Fibroblast of skin of abdomen (primary cell): ENCODE measurements at places on chromosomes 5 and 9.
A peak's percentile ranks its signal among the peaks of the same experiment; 100 is the strongest.

DNA sequence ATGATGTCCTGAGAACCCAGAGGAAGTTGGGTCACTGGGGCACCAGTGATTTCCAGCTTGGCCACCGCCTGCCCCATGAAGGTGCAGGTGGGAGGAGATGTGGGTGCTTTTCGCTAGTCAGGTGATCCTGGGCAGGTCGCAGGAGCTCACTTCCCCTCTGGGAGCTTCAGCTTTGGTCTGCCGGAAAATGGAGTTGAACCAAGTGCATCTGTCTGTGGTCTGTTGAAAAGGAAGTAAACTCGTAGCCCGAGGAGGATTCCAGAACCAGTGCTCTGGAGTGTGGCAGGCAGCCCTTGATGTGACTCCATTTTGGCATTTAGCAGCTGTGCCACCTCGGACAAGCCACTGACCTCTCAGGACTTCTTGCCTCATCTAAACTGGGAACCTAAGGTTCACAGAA, 81.8 kb upstream of the HRH2 start:
- no peak for DNase-seq

GRCh38 chr9:71928806-71929205, 17.4 kb downstream of the C9orf85 start:
- peak; percentile 43 for DNase-seq

GRCh38 chr5:176166427-176166826, 71.8 kb upstream of the SIMC1 start:
- peak; percentile 25 for DNase-seq

- no peak for DNase-seq
These were observed 66.2 kb downstream of the WNK2 start for GRCh38 chr9:93250185-93250584.

GRCh38 chr9:278651-279050, 64.0 kb downstream of the DOCK8 start:
- DNase-seq: no peak

DNA sequence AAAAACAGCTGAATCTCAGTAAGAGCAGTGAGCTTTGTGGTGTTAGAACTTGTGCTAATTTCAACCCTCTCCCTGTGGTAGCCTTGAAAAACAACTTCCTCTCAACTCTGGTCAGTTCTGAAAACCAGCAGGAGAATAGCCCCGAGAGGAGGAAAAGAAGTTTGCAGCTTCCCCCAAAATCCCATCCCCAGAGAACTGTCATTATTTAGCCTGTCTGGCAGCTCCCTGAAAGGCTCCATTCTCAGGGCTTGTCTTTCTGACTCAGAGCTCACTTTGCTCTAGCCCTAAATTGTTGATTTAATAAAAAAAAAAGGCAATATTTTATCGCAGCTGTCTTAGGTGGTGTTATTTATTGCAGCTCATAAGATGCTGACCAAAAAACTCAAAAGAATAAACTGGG, 11.4 kb upstream of the SLC45A2 start:
- DNase-seq: peak; percentile 40

- DNase-seq: peak; percentile 70
These were observed 21.3 kb upstream of the NDST1 start for GRCh38 chr5:150486402-150487198.

DNA sequence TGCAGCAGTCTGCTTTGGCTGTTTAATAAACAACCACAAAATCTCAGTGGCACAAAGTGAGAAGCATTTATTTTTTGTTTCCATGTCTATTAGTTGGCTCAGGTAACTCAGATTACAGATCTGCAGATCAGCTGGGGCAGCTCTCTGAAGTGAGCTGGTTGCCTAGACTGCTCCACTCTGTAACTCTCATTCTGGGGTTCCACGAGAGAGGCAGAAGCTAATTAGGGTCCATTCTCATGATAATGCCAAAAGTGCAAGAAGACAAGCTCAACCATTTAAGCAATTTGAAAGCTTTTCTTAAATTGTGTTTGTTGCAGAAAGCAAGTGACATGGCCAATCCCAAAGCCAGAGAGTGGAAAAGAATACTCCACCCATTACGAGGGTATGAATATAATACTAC, 13.2 kb downstream of the MEIKIN start:
- DNase-seq: no peak

GRCh38 chr5:74762599-74762998, 4.3 kb downstream of the GFM2 start:
- DNase-seq: peak; percentile 60

- DNase-seq: no peak
These were observed 176.1 kb upstream of the MVB12B start for GRCh38 chr9:126150411-126151030.

GRCh38 chr9:108844391-108844790, 11.4 kb downstream of the ACTL7B start:
- DNase-seq: no peak

GRCh38 chr5:24496268-24496667, 148.5 kb downstream of the CDH10 start:
- no peak for DNase-seq

DNA sequence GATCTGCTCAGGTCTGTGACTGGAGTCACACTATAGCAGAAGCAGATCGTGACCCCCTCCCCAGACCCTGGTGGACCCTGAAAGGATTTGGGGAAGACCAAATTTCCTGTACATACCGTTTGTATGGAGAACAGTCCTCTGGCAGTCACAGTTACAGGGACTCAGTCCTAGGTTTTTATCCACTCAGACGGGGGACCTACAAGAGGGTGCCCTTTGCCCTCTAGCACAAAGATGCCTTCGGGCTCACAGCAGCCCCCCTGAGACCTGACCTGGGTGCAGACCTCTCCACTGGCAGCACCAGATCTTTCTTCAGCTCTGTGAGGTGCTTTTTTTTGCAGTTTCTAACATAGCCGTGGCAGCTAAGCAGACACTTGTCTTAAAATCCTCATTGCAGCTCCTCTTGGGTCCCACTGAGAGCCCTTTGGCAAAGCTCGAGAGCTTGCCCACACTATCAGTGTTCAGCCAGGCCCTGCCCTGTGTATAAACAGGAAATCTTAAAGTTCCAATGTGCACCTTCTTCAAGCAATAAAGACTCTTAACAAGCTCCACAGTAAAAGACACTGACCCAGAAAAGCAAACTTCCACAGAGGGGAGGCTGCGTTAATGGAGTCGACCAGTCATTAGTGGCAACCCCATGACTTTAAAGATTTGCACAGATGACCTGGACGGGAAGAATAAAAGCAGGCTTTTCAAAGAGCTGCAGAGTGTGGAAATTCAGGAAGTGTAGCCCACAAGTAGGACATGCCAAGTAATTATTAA, 71.8 kb upstream of the LHFPL2 start:
- DNase-seq: no peak

DNA sequence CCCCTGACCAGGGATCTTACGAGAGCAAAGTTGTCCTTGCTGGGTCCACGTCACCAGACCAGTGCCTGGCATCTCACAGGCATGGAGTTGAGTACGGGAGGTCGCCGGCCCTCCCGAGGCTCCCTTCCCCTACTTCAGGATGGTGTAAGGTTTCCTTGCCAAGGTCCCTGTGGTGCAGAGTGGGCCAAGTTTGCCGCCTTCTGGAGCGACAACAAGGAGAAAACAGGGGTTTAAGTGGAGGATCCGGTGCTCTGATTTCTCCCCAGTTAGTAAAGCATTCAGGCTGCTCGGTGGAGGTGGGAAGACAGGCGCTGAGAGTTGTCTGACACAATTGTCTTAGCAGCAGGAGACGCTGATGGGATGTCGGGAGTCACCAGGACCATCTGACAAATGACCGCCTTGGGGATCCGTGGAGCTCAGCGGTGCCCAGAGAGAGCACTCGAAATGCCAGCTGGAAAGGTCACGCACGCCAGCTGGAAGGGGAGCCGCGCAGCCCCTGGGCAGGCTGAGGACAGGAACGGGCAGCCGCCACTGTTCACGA, 37.3 kb downstream of the ADAMTS2 start:
- no peak for DNase-seq

GRCh38 chr9:127770905-127771569, 7.4 kb downstream of the SH2D3C start:
- peak; percentile 97 for DNase-seq

DNA sequence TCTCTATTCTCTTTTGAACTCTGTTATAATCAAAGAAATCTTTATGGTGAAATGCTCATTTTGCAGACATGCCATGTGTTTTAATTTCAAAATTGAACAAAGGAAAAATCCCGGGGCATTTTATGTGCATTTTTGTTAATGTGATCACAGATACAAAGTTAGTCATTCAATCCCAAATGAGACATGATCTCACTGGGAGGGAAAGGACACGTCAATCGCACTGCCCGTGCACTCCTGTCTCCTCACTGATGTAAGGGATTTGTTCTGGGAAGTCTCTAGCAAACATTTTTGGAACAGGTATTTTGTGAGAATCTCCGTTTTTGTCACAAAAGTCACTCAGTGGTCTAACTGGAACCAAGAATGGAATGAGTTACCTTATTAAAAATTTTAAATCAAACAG, 97.9 kb upstream of the RANBP6 start:
- DNase-seq: no peak

DNA sequence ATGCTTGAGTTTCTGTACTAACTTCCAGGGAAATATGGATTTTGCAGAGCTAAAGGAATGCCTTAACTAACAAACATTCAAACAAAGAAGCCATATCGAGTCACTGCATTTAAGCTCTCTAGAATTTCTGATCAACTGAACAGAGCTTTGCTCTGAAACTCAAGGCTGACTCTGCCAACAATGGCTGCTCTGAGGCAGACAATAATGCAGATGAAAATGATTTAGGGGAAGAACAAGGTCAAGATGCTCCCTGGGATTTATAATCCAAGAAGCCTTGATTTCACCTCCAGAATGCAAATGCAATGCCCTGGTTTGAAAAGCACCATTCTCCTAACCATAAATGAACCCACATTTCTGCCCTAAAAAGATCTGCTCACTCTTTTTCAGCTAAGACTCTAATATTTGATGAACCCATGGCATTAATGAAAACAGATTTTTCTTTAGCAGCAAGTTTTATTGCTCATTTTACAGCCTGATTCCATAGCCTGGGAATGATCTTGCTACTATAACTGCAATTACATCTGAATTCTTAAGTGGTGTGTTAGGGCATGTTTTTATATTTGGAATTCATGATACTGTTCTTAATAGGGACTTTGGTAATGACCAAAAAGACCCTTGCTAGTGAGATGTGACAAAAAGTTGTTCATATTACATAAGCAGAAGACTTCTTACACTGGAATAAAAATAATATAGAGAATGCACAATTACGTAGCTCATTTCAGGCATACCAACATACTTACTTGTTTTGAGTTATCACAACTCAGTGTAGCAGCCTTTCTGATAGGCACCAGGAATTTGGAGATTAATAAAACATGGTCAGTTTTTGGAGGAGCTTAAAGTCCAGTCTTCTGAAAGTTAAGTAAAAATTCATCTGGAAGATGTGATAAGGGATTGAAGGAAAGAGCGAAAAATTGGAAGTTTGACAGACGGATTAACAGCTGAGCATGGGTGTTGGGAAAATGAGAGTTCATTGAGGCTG, 169.4 kb downstream of the TRPM3 start:
- peak; percentile 17 for DNase-seq

DNA sequence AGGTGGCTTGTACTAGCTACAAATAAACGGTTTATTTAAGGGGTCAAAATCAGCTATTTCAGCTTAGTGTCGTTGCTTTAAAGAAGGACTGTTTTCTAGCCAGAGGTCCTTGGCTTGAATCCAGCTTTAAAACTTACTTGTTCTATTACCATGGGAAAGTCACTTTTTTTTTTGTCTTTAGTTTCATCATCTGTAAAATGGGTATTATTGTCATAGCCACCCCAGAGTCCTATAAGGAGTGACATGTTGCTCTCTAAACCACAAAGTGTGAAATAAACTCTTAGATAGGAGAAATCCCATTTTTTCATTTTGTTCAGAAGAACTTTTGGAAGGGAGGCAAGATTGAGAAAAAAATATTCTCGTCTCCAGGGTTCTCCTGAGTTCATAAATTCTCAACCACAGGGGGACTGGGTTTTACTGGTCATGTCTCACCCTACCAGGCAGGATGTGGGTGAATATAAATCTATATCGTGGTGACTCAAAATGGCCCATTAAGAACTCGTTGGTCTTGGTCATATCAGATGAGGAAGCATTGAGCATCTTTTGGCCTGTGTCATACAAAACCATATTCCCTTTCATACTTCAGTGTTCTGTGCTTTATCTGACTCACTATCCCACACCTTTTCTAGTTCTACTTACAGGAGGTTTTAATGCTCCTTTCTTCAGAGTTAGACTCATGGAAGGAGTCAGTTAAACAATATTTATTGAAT, 202.7 kb upstream of the NR3C1 start:
- peak; percentile 57 for DNase-seq

GRCh38 chr5:111689357-111689935, 67.5 kb downstream of the NREP start:
- DNase-seq: no peak

GRCh38 chr5:172530406-172530805, 76.1 kb upstream of the SH3PXD2B start:
- DNase-seq: no peak

DNA sequence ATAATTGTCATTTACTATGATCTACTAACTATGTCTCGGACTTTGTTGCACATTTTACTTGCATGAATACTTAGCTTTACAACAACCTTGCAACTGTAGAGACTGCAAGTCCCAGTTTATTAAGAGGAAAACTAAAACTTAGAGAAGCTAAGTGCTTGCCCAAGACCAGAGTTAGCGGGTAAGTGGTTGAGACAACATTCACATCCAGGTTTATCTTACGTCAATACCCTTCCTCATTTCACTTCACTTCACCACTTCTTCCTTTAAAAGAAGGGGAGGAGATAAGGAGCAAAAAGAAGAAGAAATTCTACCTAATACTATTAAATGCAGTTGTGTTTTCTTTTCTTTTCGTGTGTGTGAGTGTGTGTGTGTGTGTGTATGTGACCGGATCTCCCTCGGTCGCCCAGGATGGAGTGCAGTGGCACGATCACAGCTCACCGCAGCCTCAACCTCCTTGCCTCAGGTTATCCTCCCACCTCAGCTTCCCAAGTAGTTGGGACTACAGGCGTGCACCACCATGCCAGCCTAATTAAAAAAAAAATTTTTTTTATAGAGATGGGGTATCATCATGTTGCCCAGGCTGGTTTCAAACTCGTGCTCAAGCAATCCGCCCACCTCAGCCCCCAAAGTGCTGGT, 37.4 kb downstream of the MEGF9 start:
- no peak for DNase-seq

DNA sequence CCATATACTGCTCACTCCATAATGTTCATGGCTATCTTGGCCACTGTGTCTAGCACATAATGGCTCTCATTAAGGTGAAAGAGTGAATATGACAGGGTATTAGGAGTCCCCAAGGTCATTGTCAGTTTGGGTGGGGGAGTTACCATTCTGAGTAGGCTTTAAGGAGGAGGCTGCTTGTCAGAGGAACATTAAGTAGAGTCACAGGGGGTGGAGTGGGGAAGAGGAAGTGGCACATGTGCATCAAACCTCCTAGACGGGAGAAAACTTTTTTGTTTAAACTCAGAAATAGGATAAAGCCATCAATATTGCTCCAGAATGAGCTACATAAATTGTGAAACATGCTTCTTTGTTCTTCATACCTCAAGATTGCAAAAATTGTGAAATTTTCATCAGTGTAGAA, 45.5 kb downstream of the DAB2IP start:
- no peak for DNase-seq

- no peak for DNase-seq
These were observed 207.4 kb downstream of the DAB2IP start for GRCh38 chr9:121858788-121859187.
